IMR-90 (cell line): ENCODE measurements at places on chromosomes 2 and 18. TPM values are rescaled to one million over a fixed set of nuclear protein-coding genes. Genes with fewer than 3 reads are reported as not detected.

The SLC14A1 gene
- 21.7 and 31.9 TPM in 2 replicates for total RNA-seq

The MAP2 gene
- total RNA-seq = 0.28 and 0.36 TPM in 2 replicates

The SERPINB12 gene
- total RNA-seq = not detected in 2 replicates

The UBR3 gene
- 33.9 and 51.9 TPM in 2 replicates for total RNA-seq

The NOL4 gene
- not detected in 2 replicates for total RNA-seq

The NABP1 gene
- 57.7 and 141 TPM in 2 replicates for total RNA-seq

The SCN1A gene
- under 0.01 TPM in 2 replicates for total RNA-seq

The CXCR1 gene
- not detected in 2 replicates for total RNA-seq
